ENCODE measurements at places on chromosomes 1 and 21.

- no peak for DNase-seq
These were observed 60.1 kb upstream of the PTGS2 start for GRCh38 chr1:186740324-186740723.

DNA sequence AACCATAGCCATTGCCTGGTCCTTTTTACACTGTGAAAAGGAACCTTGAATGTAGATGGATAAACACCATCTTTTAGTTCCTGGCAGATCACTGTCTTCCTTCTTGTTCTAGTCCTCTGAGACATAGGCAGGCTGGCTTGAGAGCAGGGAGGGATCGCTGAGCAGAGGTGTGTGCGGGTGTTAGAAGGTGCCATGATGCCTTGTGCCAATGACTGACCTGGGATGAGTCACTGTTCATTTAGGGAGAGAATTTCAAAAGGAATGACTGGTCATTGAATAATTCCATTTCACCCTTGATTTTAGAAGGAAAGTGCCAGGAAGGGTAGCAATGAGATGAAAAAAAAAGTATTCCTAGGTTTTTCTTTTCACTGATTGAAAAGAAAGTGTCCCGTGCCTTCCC is 383.9 kb downstream of the KIF26B start:
- DNase-seq: no peak

DNA sequence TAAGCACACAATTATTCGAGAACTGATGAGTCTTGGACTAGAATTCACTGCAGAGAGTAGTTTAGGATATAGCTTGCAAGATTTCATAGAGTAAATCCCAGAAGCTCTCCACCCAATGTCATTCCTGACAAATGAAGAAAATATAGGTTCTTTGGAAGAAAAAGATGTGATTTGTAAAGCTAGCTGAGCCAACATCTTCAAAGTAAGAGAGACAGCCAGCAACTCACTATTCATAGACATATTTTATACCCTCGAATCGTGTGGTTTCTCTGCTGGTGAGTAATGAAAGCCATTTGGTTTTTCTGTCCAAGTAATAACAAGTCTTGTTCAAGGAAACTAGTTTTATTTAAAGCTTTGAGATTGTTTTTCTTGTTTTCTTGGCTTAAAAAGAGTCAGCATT is 165.7 kb upstream of the SYT6 start:
- no peak for DNase-seq

DNA sequence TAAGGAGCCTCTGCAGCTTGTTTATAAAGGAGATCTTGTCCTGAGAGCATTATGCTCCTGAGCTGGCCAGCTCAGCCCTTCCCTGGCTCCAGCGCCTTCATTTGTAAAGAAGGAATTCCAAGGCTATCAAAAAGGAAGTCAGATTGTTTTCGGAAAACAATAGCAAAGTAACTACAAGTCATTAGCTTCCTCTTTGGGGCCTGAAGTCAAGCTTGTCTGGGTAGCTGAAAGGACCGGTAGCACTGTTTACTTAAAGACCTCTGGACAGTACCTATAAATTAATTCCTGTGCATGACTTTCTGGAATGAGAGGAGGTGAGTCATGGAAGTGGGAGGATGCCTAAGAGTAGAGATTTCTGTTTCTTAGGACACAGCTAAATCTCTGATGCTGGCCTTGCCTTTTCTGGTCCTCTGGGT is 20.7 kb upstream of the GJA5 start:
- no peak for DNase-seq

DNA sequence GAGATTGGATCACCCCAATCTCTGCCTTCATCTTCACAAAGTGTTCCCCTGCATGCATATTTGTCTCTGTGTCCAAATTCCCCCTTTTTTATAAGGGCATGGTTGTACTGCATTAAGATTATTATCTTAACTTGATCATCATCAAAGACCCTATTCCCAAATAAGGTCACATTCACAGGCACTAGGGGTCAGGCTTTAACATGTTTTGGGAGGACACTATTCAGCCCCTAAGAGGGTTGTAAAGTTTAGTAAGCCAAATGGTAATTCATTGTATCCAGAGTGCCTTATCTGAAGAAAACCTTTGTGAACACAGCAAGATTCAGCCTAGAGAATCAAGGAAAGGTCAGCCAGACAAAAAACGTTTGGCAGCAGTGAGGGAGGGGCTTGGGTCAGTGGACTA is 317.6 kb upstream of the PLD5 start:
- DNase-seq: no peak

- DNase-seq: no peak
These were observed 26.0 kb downstream of the RALGPS2 start for GRCh38 chr1:178751046-178751445.

DNA sequence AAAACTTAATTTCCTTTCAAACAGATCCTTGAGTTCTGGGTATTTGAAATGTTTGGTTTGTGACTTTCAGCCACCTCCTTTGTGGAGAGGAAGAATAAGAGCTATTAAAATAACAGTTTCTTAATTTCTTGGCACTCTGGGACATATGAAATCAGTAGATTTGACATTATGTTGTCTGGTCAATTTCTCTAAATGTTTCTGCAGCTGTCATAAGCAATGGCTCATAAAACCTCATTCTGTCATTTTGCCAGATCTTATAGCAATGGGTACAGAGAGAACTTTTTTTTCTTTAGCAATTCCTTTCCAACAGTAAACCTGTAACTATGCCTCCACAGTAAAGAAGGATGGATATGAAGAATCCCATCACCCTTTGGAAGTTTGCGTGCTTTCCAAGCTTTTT is 52.6 kb downstream of the LAMC1 start:
- no peak for DNase-seq

GRCh38 chr1:212847549-212847948 is at the start of gene SPATA45:
Gene SPATA45, minus strand, starts transcription at chr1:212847649. Its CDS starts 11,500 bp downstream, at chr1:212836149.
- no peak for DNase-seq

GRCh38 chr1:32221980-32222755 is at the start of the genes EIF3I and TMEM234:
Gene EIF3I, plus strand, starts transcription at chr1:32222407. Its CDS starts 35 bp downstream, at chr1:32222442.
Gene TMEM234, minus strand, starts transcription at chr1:32222353. Its CDS starts 31 bp downstream, at chr1:32222322.
- DNase-seq: peak; percentile 93

DNA sequence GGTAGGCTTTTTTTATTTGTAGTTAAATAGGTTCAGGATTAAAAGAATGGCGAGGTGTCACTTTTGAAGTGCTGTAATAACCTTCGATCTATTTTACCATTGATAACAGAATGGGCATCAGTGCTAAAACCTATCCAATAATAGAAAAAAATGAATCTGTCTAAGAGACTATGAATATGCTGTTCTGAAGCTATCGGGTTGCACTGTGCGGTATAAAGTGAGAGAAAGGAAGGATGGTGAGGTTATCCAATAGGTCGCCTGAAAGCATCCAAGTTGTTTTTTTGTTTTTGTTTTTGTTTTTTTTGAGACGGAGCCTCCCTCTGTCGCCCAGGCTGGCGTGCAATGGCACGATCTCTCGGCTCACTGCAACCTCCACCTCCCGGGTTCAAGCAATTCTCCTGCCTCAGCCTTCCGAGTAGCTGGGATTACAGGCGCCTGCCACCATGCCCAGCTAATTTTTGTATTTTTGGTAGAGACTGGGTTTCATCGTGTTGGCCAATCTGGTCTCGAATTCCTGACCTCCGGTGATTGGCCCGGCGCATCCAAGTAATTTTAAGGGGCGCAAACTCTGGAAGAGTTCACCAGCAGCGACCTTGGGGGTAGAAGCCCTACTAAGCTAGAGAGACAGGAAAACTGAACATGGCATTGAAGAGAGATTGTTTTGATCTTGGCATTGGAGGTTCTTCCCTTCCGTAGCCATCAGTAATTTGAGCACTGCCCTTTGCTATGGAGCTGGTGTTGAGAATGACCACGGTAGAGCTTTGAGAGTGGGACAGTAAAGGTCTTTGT is 8.7 kb upstream of the MDM4 start:
- DNase-seq: peak; percentile 47
